ENCODE measurements at places on chromosomes 6 and 20.
A peak's percentile ranks its signal among the peaks of the same experiment; 100 is the strongest.

DNA sequence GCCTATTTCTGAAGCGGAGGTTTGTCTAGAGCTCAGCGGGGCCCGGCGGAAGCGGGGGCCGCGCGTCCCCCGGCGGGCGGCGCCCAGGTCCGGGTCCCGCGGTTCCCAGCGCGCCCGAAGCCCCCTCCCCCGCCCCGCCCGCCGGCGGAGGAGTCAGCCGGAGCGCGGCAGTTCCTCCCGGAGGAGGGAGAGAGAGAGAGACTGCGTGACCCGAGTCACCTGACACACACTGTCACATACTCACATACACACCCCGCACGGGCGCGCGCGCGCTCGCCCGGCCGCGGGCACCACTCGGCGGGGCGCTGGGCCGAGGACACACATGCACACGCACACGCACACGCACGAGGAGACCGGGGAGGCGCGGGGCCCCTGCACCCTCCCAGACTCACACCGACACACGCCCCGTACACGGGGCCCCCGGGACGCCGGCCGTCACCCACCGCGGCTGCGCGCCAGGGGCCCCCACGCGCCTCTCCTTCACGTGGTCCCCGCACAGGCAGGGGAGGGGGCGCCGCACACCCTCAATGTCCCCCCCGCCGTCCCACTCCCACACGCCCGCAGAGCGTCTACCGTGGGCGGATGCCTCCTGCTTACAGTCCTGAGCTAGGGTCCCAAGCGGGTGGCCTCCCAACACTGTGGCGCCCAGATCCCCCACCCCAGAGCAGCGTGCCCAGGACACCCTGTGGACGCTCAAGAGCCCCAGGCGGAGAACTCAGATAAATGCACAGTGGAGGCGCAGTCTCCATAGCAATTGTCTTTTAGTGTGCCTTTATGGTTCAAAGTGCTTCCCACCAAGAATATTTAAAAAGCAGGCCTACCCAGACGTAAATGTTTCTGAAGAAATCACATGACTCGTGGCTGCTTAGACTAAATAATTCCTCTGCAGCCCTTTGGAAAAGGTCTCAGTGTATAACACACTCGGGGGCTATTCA, at the start of gene RRAGD:
Gene RRAGD, minus strand, starts transcription at position 203 of the 935 bp plus-strand sequence. CDS start 280 bp downstream, outside the sequence.
- peak; percentile 71 for DNase-seq

- DNase-seq: no peak
Observed at GRCh38 chr6:149477544-149477943, 7.3 kb downstream of the ZC3H12D start.

- DNase-seq: no peak
Observed at GRCh38 chr6:34576286-34576955, 20.3 kb upstream of the SPDEF start.

GRCh38 chr6:11999246-11999645, 12.9 kb upstream of the HIVEP1 start:
- no peak for DNase-seq

- no peak for DNase-seq
Observed at GRCh38 chr6:121694801-121695251, 259.4 kb downstream of the GJA1 start.

- DNase-seq: no peak
Observed at GRCh38 chr20:13817342-13817741, 32.5 kb downstream of the NDUFAF5 start.

DNA sequence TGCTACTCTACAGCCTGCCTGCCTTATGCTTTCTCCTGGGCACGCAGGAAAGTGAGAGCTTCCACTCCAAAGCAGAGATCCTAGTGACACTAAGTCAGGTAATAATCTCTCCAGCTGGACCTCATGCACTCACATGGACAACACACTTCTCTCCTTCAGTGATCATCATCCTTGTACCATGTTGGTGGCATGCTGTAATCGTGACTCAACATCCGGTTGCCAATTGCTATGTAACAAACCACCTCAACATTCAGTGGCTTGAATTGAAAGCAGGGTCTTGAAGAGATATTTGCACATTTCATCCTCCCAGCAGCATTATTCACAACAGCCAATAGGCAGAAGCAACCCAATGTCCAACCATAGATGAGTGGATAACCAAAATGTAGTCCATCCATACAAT, 40.3 kb upstream of the PPP1R3G start:
- no peak for DNase-seq

DNA sequence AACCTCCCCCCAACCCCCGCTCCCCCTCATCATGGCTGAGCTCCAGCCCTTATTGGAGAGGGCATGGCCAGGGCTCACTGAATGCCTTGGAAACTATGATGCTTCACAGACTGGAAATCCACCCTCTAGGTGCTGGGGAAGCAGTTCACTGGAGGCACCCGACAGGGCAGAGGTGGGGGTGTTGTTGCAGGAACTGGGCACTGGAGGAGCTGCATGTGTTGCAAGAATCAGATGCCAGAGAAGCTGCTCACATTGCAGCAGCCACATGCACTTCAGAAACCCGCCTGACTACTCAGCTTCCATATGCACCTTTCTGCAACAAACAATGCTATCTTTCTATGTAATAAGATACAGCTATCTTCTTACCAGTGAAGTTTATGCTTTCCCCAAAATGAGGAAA, 7.9 kb upstream of the TBPL1 start:
- no peak for DNase-seq

DNA sequence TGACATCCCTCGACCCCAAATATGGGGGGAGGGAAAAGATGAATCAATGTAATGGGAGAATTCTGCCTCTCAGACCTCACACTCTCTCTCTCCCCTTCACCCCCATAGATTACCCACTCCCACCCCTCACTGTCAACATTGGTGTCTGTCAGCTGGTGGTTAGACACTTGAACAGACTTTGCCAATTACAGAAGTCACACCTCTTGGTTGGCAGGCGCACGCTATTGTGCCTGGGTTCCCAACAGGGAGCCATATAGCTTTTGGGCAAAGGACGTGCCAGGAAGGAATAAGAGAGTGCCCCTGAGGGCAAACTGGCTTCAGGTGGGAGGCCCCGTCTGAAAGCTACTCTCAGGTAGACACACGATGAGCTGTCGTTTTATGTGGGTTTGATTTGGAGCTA, 54.1 kb upstream of the FYN start:
- no peak for DNase-seq

GRCh38 chr6:160349020-160349441, 853 bp downstream of the SLC22A3 start:
- no peak for DNase-seq

DNA sequence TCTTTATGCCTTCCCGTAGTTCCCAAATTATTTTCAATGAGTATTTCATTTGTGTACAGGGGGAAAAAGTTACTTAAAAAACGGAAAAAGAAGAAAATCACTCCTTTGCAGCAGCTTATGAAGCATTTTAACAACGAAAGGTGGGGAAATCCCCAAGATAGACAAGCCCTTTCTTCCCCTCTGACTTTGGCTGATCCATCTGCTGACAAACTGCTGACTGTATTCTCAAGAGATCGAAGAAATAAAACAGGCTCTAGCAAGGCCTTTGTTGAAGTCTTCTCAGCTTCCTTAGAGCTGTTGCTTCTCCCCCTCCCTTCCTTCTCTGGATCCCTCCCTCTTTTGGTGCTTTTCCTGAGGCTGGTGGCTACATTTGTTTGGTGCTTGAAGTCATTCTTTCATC, 325.2 kb downstream of the NRN1 start:
- DNase-seq: no peak

GRCh38 chr6:95551678-95552324, 25.5 kb upstream of the MANEA start:
- DNase-seq: no peak
